CD4-positive, alpha-beta memory T cell (primary cell): ENCODE measurements at places on chromosomes 2 and 18.

DNA sequence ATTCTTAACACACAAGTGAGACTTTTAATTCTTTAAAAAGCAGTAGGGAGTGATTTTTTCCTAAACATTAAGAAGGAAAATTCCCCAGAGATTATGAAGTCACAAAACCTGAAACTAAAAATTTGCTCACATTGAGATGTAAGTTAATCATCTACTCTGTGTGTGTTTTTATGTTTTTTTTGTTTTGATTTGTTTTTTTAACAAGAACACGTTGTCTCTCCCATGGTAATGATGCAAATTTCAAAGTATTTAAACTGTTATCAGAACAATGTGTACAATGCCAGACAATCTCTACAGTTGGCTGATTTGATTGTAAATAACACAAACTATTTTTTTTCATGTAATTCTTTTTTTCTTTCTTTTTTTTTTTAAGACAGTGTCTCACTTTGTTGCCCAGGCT is 71.5 kb downstream of the COLEC12 start:
- DNase-seq: no peak

- DNase-seq: peak; percentile 57
Observed at GRCh38 chr2:221572821-221573429, 821 bp upstream of the EPHA4 start.

GRCh38 chr2:205585449-205586383 is 96.6 kb upstream of the NRP2 start:
- no peak for DNase-seq

DNA sequence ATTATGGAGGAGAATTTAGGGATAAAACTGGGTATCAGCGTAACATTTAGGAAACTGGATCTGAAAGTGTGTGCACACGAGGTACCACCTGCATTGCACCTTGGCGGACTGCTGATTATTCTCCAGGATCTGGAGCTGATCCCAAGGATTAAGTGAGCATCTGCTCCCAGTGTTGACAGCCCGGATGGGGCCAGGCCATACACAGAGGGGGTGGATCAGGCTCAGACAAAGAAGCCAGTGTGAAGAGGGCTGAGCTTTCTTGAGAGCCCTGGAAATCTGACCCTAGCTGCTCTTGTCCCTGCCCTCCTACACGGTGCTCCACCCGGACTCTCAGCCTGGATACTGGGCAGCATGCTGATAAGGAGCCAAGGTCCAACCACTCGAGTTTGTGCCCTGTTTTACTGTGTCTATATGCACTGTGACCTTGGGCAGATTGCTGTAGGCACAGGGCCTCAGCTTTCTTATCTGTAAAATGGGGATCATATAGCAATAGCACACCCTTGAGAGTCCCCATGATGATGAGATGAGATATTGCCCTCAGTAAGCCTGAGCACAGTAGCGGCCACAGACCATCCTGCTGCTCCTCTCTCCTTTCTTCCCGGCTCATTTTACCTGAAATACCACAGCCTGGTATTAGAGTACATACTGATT is 396.8 kb upstream of the CELF4 start:
- DNase-seq: no peak

- no peak for DNase-seq
Observed at GRCh38 chr2:183530333-183530901, 406.2 kb downstream of the NUP35 start.

DNA sequence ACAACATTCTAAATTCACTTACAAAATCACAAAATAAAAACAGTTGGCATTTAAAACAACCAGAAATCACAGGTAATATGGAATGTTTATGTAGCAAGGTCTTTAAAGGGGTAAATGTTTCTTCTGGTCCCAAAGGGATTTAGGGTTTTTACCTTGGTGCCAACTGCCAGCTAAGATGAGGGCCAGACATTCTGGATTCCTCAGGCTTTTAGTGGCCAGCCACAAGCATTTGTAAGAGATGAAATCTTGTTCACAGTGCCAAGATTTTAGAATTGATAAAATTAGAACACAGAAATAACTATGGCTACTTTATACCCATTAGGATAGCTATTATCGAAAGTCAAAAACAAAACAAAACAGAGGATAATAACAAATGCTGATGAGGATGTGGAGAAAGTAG is 60.4 kb upstream of the CDKL4 start:
- DNase-seq: no peak

- DNase-seq: no peak
Observed at GRCh38 chr2:238021327-238021726, 39.5 kb upstream of the SCLY start.

- no peak for DNase-seq
Observed at GRCh38 chr2:10434886-10435819, 13.0 kb downstream of the ODC1 start.

DNA sequence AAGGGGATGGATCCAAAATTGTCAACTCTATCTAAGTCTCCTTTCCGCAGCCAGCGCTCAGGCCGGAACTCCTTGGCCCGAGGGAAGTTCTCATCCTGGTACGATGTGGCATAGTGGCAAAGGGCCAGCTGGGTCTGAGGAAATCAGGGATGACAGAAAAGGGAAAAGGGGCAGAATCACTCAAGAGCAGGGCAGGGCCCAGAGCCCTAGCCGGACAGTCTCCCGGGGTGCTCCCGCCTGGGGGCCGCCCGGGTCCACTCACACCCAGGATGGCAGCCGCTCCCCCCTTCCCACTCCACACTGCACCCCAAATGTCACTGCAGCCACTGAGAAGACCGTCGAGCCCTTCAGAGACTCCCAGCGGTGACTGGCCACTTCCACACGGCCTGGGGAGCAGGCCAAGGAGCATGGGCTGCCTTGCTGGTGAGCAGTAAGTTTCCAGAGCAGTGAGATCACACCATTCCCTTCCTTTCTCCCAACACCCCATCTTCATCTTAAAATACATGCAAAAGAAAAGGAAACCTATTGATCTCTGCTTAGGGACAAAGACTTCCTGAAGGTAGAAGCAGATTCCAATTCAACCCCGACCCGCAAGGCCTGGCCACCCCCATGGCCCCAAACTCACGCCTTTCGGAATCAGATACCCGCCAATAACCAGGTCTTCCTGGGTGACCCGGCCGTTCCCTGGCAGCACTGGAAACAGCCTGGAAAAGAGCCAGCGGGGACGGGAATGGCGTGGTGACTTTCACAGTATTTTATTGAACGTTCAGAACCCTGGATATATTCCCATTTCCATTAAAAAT is 26.7 kb downstream of the CYP27C1 start:
- DNase-seq: no peak

DNA sequence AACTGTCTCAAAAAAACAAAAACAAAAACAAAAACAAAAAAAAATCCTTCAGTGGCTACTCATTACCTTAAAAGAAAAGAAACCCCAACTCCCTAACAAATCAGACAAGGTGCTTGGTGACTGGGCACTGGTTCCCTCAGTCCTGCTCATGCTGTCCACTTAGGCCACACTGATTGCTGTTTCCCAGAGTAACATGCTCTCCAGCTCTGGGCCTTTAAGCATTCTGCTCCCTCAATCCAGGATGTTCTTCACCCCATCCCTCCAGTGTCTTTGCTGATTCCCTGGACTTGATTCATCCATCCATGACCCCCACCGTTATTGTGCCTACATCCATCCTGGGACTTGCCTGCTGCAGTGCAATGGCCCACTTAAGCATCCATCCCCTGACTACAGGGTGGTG is 16.4 kb upstream of the XPO1 start:
- DNase-seq: no peak

- DNase-seq: no peak
Observed at GRCh38 chr2:129636692-129637091, 342.8 kb upstream of the RAB6C start.

DNA sequence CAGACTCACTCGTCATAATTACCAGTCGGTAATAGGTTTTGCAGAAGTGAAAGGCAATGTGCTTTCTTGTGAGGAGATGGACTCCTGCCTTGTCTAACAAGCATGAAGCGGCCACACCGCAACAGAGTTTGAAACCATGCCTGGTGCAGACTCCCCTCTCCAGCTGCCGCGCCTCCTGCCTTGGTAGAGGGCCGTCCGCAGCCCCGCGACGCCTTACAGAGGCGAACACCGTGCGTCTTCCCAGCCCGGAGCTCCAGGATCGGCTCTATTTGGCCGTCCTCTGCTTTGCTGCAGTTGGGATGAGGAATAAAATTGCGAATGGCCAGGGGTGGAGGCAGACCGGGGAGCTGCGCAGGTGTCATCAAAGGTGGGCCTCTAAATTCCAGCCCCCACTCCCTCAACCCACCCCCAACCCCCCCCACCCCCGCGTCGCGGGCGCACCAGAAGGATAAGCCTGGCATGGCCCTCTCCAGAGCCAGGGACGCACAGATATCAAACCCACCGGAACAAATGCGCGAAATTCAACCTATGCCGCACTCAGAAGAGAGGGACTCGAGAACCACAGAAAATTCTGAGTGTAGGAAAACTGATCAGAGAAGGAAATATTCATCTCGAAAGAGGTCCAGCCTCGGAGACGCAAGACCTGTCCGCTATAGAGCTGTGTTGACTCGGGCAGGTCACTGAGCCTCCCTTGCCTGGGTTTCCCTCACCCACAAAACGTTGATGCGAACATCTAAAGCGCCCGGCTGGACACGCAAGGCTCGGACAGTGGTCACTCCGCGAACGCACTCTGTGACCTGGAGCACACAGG is 1.1 kb downstream of the TRABD2A start:
- no peak for DNase-seq

- DNase-seq: no peak
Observed at GRCh38 chr18:564708-565561, 15.2 kb upstream of the CETN1 start.

DNA sequence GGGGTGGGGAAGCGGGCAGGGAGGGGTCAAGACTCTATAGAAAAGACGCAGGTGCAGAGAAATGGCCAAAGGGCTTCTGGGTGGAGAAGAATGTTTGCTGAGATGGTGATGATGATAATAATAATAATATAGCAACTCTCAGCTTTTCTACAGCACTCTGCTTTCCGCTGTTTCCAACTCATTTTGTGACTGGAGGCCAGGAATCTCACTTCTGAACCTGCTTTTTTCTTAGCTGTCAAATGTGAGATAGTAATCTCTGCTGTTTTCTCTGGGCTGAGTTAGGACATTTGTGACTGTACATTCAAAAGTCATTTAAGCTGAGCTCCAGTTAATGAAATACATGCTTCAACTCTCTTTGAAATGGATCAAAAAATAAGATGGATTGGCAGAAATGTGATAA is 58.4 kb downstream of the TNS1 start:
- DNase-seq: no peak

GRCh38 chr2:207530160-207531031 is 634 bp downstream of the CREB1 start:
- DNase-seq: peak; percentile 74

GRCh38 chr2:239144713-239144999 is 256.2 kb downstream of the HDAC4 start:
- no peak for DNase-seq

DNA sequence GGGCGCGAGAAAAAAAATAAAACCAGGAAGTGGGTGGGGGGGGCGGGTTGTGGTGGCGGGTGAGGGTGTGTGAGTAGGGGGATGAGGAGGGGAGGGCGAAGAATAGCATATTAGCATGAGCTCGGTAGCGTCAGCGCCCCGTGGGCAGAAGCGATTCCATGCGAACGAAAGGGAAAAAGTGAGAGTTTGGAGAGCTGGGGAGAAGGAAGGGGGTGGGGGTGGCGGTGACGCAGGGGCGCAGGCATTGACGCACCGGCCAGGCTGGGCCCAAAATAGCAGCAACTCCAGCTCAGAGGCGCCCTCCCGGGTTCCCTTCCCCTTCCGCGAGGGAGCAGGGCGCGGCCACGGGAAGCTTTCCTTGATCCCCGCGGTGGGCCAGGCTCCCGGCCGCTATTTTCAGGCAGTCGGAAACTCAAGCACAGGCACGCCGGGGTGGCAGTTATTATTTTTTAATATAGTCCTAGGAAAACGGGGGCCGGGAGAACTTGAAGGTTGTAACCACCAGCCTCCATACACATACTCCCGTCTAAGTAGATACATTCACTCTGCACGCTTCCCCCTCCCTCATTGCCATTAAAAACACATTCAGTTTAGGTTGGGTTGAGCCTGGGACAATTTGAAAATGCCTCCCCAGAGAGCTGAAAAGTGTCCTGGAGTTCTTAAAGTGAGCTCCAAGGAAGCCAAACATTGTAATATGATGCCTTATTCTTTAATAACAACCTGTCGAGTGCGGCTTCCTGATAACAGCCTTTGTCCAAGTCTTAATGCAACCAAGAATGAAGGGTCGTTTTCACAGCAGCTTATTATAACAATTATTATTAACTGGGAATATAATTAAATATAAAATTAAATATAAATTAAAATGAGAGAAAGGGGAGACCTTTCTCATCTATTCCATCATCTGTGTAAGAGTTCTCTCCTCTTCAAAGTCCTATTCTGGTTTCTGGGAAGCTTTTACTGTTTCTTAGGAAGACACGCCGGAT is 2.3 kb upstream of the NR4A2 start:
- peak; percentile 87 for DNase-seq

- DNase-seq: no peak
Observed at GRCh38 chr2:43081131-43081765, 145.2 kb downstream of the ZFP36L2 start.

DNA sequence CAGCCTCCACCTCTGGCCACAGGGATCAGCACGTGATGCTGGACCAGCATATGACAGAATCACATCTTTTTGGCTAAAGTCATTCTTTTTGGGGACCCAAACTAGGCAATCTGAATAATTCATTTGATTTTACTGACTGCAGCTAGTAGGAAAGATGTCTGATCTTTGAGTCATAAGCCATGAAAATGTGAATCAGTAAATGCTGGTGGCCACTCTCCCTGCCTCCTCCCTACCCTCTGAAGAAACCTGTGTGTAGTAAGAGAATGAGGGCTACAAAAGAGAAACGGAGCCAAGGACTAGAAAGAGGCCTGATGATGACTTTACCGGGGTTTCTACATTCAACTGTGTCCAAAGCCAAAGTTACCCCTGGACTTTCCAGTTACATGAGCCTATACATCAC is 10.1 kb upstream of the LRPPRC start:
- DNase-seq: no peak

DNA sequence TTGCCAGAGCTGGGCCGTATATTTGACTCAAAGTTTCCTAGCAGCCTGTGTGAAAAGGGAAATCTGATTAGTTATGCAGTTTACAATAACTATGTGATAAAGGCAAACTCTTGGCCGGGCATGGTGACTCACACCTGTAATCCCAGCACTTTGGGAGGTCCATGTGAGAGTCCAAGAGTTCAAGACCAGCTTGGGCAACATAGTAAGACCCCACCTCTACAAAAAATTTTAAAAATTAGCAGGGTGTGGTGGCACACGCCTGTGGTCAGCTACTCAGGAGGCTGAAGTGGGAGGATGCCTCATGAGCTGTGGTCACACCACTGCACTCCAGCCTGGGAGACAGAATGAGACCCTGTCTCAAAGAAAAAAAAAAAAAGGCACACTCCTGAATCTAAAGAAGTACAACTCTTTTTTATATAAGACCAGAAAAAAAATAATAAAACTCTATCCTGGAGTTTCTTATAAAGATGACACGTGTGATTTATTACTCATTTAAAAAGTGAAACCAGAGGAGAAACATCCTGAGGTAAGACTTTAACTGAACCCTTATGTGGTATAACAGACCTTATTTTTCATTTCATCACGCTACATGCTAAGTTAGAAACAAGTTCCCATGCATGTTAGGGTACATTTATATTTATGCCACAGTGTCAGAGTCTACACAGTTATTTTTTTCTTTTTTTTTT is 32.6 kb upstream of the KCMF1 start:
- DNase-seq: peak; percentile 59
